ENCODE measurements at places on chromosomes 7 and 10.

DNA sequence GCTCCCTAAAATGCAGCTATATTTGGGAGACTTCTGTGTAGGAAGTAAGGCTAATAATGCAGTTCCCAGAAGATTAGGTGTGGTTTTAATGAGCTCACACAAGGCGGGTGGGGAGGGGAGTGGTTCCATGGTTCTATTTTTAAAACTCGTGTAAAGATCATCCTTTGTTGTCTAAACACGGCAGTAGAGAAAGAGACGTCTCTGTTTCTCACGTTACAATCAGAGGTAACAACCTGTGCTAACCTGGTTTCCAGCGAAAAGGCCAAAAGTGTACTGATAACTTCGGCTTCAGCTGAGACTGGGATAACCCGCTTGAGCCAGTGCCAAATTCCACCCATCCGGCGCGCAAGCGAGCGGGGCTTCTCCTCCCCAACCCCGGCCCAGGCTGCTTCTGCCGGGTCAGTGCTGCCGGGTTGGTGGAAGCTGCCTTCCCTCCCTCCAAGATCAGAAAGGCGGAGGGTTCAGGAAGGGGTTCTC lies 2.5 kb upstream of the MAP3K8 start:
- DNase-seq: no peak

- no peak for DNase-seq
These were observed 3.3 kb upstream of the ABLIM1 start for GRCh38 chr10:114661212-114661880.

DNA sequence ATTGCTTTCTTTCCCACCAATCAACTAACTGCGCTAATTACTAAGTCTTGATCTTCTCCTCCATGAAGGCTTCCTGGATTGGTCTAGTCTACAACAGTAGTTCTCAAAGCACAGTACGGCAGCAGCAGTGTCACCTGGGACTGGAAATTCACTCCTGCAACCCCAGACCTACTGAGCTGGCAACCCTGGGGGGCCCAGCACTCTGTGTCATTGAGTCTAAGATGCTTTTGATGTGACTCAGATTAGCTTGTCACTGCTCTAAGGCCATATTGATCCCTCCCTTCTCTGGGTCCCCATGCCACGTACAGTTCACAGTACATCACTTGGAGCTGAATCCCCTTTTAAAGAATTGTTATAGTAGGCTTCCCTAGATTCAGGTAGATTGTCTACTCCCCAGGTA lies 65.7 kb upstream of the KMT2C start:
- DNase-seq: no peak

DNA sequence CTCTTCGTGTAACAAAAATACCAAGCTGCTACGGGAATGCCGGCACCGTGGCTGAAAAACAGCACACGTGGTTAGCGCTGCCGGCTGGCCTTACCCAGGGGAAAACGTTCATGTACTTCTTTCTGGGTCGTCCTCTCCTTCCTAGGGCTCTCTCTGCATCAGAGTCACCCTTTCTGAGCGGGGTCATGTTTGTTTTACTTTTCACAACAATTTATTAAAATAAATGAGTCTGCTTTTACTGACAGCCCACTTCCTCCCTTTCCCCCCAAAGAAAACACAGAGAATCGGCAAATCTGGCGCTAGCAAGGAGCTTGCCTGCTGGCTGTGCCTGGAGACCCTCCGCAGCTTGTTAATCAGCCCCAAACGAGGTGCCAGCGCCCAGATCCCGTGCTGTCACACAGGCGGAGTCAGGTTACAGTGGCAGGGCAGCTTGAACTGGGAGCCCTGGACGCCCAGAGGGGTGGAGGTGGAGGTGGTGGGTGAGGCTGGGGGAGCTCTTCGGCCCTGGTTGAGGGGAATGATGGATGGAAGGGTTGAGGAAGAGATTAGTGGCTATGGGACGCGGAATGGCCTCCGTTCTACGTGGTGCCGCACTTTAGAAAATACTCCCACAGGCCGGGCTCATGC lies 162.2 kb upstream of the TNS3 start:
- DNase-seq: no peak

DNA sequence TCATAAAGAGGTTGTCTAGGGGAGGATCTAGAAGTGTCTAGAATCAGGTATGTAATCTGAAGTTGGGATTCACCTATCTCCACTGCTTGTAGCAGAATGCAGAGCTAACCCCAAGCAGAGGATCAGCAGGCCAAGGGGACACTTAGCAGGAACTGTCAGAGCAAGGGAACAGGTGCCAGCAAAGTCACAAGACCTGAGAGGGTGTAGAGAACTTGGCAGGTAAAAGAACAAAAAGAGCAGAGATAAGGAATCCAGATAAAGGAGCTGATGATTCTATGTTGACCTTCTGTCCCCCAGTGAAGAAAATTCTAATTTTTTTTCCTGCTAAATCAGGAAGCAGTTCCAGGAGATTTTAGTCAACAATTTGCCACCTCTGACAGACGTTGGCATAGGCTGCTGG lies 91.4 kb upstream of the CCDC71L start:
- DNase-seq: no peak

DNA sequence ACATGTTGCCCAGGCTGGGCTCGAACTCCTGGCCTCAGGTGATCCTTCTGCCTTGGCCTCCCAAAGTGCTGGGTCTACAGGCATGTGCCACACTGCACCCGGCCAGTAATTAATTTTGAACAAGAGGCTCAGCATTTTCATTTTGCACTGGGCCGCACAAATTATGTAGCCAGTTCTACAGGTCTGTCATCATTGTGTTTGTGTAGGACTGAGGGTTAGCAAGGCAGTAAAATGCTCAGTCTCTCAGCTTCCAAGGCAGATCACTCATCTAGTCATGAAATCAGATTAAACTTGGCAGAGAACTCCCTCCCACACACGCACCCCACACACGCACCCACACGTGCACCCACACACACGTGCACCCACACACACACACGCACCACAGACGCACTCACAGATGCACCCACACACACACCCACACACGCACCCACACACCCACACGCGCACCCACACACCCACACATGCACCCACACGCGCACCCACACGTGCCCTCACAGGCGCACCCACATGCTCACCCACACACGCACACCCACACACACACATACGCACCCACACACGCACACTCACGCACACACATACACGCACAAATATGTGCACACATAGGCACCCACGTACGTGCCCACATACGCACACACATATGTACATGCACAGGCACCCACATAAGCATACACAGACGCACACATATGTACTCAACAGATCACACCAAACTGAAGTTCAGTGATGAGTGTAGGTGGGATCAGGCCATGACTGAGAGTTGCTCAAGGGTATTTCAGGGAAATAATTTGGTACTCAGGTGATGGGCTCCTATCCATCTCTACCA lies 27.8 kb upstream of the PROSER2 start:
- no peak for DNase-seq

DNA sequence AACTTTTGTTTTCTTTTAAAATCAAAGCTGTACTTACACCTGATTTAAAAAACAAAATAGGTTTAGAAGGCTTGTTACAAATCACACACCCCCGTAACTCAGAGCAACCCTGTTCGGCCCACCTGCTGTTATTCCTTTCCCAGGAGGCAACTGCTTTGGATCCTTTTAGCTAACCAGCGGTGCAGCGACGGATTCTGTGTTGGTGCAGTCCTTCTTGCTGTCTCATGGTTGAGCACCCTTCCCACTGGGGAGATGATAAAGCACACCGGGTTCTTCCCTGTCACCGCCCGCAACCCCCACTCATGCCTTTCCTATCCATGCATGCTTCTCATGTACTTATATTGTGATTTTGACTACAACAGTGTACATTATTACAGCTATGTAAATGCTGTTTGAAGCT lies 24.8 kb upstream of the MKI67 start:
- DNase-seq: no peak

GRCh38 chr7:101402081-101402779 lies 39.6 kb downstream of the COL26A1 start:
- DNase-seq: no peak

Data from activated CD4-positive, alpha-beta T cell treated with anti-CD3 and anti-CD28 coated beads, Interleukin-2, amount 50 U/mL, for 1 hour (primary cell).